ENCODE measurements at places on chromosomes 4 and X.

- DNase-seq = no peak
Observed at GRCh38 chrX:111348429-111348828, 63.6 kb downstream of the DCX start.

GRCh38 chr4:108432418-108432817 lies 188.0 kb upstream of the RPL34 start:
- no peak for DNase-seq

DNA sequence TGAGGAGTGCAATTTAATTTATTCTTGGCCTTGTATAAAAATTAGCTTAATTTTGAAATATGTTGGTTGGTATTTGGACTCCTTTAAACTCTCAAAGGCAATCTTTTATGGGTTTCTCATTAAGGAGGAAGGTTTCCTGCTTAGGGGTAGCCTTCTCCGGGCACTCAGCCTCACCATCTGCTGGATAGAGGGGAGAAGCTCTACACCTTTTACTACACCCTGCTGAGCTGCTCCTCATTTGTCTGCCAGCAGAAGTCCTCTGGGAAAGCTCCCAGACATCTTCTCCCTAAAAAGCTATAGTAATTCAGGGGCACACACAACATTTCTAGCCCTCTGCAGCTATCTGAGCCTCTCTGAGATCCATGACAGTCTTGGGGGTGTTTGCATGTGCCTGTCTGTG lies 179.1 kb downstream of the SOWAHB start:
- peak; percentile 11 for DNase-seq

GRCh38 chrX:5549512-5549911 lies 679.2 kb downstream of the NLGN4X start:
- no peak for DNase-seq

DNA sequence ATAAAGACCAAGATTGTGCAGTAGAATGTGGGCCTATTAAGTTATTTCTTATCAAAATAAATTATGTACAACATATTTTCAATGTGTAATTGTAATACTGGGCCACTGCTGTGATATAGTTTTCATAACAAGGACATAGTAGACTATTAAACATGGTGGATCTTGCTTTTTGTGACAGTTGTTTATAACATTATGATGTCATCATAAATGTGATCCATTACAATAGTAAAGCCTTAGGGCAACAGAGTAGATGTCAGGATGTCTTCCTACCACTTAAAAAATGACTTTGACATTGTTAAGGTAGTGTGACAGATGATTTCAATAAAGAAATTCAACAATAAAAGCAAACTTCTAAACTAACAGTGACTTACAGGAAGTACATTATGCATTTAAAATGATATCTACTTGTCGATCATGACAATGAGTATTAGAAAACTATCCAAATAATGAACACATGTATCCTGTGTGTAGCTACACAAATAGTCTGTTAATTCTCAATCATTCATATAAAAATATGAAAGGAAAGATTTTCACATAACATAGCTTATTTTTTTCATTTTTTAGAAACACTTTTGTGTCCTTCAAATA lies 5.3 kb upstream of the AGA start:
- DNase-seq = no peak

DNA sequence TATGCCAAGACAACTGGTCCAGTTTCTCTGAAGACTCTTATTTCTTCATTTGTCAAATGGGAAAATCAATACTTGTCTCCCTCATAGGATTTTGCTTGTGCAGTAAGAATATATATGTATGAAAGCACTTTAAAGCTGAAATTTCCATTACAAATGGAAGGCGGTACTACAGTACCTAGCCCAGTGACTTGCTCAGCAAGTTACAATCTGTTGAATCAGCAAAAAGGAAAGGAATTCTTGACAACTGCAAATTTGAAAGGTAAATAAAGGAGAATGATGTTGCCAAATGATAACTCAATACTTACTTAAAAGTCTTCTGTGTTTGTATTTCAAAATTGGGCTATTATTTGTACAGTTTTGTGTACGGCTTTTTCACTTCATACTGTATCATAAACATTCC lies 71.1 kb downstream of the PKD2 start:
- DNase-seq = no peak

DNA sequence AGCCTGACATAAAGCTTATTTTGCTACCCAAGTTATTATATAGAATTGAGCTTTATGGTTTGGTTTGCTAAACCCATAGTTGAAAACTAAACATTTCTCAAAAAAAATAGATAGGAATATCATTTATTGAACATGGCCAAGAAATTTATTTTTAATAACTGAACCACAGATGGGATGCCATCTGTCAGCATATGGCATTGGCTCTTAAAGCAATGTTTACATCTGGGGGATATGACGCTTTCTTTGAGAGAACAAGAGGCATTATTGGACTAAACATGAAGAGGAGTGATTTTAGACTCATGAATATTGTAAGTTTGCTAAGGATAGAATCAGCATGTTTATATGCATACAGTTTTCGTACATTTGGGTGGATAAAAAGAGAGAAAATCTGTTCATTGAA lies 132.6 kb upstream of the SLIT2 start:
- no peak for DNase-seq

GRCh38 chr4:161554372-161554990 lies 609.3 kb downstream of the FSTL5 start:
- no peak for DNase-seq

DNA sequence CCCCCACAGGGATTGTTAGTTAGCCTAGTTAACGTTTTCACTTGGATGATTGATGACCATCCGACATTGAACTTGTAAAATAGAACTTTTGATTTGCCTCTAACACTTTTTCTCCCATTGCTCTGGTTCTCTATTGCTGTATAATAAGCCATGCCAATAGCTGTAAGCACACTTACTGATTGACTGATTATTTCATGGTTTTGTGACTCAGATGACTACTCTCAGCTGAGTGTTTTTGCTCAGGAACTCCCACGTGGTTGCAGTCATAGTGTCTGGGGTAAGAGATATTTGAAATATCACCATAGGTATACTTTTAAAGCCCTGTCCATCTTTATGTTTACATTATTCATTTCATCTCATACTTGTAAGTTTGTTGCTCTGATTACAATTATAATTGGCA lies 1285.5 kb downstream of the STIM2 start:
- no peak for DNase-seq

- DNase-seq = no peak
Observed at GRCh38 chrX:32150141-32150540, 1061.2 kb downstream of the DMD start.

GRCh38 chr4:38266616-38267015 lies 306.4 kb downstream of the PTTG2 start:
- DNase-seq = no peak
